Stimulated activated naive CD4-positive, alpha-beta T cell treated with Interleukin-2 at 50 U/mL for 16 hours (primary cell): ENCODE measurements at places on chromosomes 1 and 21.

DNA sequence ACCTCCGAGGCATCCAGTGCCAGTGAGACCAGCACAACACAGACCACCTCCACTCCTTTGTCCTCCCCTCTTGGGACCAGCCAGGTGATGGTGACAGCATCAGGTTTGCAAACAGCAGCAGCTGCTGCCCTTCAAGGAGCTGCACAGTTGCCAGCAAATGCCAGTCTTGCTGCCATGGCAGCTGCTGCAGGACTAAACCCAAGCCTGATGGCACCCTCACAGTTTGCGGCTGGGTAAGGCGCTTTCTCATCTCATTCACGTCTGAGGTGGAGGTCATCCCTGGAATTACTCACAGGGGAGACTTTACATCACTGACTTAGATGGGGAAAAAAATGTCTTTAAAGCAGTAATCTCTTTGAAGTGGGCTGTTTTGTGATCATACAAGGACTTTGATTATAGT lies 106.3 kb downstream of the CD247 start:
- no peak for DNase-seq

DNA sequence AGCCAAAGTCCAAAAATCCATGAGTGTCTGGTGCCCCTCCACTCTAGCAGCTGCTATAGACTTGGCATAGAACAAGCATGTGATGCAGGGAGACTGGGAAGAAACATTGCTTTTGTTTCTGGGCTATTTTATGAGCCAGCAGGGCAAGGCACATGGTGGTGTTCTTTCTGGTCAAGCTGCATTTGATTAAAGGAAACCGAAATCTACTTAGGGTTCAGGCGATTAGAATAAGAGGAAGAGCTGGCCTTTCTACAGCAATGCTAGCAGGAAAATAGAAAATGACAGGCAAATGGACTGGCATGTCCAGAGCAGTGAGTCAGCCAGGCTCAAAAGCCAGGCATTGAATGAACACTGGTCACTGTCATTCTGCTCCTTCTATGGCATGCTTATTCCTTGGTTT lies 28.5 kb upstream of the ARHGAP29 start:
- DNase-seq: no peak

GRCh38 chr1:234627009-234627950 lies 17.3 kb upstream of the IRF2BP2 start:
- no peak for DNase-seq

GRCh38 chr1:232074265-232074664 lies 447.7 kb downstream of the DISC1 start:
- no peak for DNase-seq

DNA sequence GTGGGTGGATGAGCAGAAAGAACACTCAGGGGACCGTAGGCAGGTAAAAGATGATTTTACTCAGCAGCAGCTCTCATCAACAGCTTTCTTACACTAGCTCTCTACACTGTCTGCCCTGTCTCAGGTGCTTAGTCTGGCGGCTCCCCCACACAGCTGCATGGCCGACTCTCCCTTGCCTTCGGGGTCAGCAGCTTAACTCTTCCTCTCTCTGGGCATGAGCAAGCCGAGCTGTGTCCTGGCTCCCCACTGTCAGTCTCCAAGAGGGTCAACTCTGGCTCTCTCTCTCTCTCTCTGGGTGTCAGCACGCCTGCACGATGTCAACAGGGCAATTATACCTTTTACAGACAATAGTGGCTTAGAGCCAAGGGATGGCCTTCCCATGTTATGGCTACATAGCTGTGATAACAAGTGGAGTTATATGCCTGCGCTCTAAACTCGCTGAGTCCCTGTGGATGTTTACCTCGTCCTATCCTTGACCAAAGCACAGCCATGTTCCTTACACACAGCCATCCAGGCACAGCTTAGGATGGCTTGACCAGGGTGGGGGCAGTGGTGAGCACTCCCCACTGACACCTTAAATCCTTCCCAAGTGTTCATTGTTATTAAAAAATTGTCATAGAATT lies 3.1 kb upstream of the BCL10 start:
- no peak for DNase-seq

- DNase-seq: no peak
These were observed 12.8 kb upstream of the TMEM200B start for GRCh38 chr1:29136391-29136915.

- peak; percentile 49 for DNase-seq
These were observed 745 bp downstream of the MAGI3 start for GRCh38 chr1:113390871-113391648.

DNA sequence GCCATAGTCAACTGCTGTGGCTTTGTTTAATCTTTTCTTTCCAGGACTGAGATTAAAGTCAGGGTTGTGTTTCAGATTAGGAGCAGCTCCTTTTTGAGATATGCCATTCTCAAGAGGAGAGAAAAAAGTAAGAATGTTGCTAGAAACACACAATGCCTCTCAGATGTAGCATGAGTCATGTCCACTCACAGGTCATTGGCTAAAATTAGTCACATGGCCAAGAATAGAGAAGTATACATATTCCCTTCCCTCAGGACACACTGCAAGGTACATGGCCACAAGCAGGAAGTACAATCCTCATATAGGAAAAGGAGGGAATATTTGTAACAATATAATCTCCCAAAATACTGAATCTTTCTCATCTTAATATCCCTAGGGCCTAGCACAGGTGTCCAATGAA lies 141.9 kb upstream of the PTBP2 start:
- no peak for DNase-seq

- DNase-seq: no peak
These were observed 23.1 kb upstream of the USP25 start for GRCh38 chr21:15706696-15707095.

- DNase-seq: no peak
These were observed 626.9 kb upstream of the ADGRL4 start for GRCh38 chr1:79633456-79633855.

DNA sequence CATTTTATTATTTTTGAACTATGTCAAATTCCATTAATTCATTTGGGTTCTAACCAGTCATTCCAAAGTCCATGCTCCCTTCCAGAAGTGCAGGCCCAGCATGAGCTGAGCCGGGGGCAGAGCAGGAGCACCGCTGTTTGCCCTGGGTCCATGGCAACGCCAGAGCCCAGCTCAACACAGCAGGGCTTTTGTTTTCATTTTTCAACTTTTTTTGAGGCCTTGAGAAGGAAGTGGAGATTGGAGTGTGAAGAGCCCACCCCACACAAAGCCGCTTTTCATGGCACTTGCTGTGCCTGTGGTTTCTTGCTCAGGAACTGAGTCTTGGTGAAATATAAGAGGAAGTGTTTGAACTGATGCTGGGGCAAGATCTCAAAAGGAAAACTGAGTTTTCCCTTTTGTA lies 13.2 kb upstream of the PRMT2 start:
- no peak for DNase-seq

DNA sequence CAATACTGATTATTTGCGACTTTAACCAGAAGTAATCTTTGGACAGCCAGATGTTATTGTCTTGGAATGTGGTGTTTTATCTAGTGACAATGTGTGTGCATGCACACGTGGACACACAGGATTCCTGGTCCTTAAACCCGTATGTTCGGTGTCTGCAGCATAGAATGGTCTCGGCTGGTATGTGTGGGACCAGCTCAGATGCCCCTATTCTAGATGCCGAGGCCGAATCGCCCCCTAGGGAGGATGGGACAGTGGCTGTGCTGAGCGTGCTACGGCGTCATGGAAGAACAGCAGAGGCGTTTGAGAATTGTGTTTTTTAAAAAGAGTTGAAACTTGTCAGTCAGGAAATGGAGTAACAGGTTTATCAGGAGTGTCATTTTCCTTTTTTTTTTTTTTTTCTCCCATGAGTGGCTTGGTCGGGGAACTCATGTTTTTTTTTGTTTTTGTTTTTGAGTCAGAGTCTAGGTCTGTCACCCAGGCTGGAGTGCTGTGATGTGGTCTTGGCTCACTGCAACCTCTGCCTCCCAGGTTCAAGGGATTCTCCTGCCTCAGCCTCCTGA lies 30.1 kb downstream of the SKI start:
- no peak for DNase-seq

DNA sequence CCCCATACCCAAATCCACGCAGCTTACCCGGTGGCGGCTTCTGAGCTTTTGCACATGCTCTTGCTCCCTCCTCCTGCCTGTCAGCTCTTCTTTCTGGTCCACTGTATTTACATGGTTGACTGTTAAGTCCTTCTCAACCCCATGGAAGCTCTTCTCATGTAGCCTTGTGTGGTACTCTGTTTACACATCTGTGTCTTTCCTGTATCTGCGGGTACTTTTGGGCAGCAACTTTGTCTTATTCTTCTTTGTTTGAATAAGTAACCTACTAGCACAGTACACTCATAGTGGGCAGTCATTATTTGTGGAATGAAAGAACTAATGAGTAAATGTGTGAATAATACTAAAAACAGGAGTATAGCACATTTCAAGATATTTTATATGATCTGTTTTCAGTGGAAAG lies 88.5 kb upstream of the GPR88 start:
- no peak for DNase-seq

DNA sequence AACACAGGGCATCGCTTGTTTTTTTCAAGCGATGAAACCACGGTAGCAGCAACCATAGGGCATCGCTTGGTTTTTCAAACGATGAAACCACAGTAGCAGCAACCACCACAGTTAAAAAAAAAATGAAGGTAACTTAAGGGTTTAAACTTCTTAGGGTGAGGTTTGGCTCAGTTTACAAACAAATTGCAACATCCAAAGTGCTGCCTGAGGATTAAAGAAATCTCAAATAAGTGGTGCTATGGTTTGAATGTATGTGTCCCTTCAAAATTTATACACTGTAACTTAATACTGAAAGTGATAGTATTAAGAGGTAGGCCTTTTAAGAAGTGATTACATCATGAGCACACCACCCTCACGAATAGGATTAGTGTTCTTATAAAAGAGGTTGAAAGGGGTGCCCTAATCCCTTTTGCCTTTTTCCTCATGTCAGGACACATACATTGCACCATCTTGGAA lies 6.4 kb upstream of the GBP5 start:
- DNase-seq: no peak

DNA sequence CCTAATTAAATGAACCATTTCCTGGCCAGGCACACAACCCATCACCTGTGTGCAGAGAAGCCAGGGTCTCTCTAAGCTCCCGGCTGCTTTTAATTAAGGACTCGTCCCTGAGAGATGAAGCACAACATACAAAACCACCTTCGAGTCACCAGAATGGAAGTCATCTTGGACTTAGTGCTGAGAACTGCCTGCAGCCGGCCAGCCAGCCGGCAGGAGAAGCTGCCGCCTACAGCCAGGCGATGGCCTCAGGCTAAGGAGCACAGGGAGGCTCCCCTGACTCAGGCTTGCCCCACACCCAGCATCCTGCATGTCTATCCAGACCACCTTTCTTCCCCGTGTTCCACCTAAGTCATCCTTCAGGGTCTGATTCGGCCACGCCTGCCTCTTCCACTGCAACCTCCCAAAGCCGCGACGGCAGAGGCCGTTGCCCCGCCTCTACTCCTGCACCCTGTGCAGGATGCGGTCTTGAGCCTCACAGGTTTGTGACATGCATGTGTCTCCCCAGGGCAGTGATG lies 83.6 kb downstream of the SLC66A1 start:
- no peak for DNase-seq

DNA sequence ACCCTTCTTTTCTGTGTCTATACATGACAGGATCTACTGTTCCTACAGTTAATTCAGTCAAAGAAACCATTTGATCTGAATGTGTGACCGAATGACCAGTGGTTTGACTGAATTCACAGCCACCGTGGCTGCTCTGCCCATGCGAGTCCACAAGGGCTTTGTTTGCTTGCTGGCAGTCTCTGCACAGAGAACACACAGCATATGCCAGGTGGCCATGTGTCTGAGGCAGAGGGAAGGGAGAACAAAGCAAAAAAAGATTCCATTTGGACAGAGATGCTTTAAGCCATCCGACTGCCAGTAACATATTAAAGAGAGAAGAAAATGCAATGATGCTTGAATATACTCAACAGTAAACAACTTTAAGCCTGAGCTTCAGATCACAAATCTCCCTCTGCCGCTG lies 737.8 kb upstream of the CXADR start:
- DNase-seq: no peak

DNA sequence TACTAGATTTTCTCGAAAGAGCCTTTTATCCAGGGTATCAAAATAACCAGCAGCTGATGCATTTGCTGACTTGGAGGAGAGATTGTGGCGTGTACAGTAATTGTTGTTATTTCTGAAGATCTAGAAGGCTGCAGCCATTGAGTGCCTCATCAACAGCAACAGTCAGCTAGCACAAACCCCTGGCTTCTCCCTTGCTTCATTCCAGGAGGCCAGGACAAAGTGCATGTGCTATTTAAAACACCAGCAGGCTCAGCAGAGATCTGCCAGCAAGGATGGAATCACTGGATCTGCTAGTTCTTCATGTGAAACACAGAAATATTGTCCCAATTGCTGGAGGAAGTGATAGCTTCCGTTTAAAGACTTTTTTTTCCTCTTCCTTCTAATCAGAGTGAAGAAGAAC lies 2.8 kb upstream of the NGF start:
- DNase-seq: no peak

- no peak for DNase-seq
These were observed 7.0 kb downstream of the CLCN6 start for GRCh38 chr1:11813021-11813420.

GRCh38 chr1:3903141-3904005 lies 3.3 kb upstream of the C1orf174 start:
- DNase-seq: no peak
